ENCODE measurements at places on chromosomes 5 and 9.

DNA sequence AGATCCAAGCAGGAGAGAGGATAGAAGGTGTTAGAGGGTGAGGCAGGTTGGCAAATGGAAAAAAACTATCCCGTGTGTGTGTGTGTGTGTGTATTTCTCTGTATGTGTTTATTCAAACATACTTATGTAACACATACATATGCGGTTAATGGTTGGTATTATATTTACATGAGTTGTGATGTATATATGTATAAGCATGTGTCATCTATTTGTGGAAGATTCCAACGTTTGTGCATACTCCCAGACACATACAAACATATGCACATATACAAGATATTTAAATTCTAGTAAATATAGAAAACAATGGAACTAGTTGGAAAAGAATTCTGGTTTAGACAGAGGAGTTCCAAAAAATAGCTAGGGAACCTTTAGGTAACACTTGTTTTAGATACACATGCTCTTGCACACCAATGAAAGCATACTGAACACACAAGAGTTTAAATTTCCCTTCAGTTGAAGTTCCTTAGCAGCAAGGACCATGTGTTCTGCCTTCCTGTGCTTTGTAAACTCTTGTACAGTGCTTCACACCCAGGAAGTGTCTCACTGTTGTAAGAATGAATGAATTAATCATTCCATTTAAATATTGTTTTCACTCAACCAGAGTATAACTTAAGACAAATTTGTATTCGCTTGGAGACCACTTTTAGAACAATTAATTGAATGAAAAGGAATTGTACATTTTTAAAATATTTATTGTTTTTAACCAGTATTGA lies 257.8 kb downstream of the FER start:
- no peak for DNase-seq

- no peak for DNase-seq
Measured at GRCh38 chr9:37937366-37937765, 33.4 kb upstream of the SLC25A51 start.

GRCh38 chr5:132082329-132083023 lies 8.9 kb downstream of the CSF2 start:
- DNase-seq, result no peak

GRCh38 chr9:85994191-85994590 lies 53.2 kb downstream of the NAA35 start:
- no peak for DNase-seq

- no peak for DNase-seq
Measured at GRCh38 chr5:96384353-96384752, 48.7 kb downstream of the PCSK1 start.

DNA sequence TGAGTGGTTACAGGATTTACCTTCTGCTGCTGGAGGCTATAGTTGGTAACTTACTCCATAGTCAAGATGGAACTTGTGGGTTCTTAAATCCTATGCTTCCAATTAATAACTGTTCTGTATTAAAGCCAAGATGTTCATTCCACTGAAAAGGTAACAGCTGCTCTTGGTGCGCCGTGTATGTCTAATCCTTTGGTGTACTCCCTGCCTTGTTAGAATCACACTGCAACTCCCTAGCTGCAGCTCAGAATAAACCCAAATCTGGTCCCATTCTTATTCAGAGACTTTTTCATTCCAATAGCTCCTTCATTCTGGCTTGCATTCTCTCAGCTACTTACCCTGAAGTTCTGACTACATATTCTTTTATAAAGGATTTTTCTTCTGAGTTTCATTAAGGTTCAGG lies 1355.5 kb downstream of the MAT2B start:
- DNase-seq, result no peak

- DNase-seq, result no peak
Measured at GRCh38 chr5:170278611-170279458, 18.7 kb downstream of the LCP2 start.

GRCh38 chr5:76755779-76756637 lies 40.1 kb downstream of the F2R start:
- no peak for DNase-seq

- DNase-seq, result no peak
Measured at GRCh38 chr5:141778683-141779082, 96.7 kb upstream of the ARAP3 start.

- DNase-seq, result no peak
Measured at GRCh38 chr9:112872019-112872418, 18.7 kb downstream of the SLC46A2 start.

DNA sequence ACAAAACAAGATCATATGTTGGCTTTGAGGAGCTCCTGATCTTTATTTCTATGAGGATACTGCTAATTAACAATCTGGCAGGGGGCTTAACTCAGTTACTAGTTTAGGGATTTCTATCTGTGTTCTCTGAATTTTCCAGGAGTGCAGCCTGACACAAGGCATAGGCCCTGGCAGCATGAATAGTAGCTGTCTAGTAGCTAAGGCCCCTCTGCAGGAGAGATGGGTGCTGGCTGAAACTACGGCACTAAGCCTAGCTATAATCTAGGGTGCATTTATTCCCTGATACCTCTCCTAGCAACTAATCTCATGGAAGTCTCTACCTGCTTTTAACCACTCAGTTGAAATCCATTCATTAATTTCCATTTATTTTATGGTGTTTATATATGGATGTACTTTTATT lies 268.2 kb downstream of the TMEM232 start:
- DNase-seq, result no peak

DNA sequence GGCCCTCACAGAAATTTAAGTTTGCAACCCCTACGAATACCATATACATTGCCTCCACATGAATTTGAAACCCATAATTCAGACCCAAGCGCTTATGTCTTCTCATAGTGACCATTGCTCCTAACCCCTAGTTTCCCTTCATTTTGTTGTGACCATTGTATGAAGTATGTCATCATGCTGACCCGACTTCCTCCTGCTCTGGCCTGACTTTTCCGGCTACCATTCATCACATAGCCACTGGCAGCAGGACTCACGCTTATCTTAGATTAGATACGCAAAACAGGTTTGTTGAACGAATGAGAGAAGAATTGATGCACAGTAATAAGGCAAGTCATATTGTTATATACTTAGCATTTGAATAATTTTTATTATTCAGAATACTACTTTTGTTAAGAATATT lies 345.4 kb downstream of the FBXL17 start:
- no peak for DNase-seq

GRCh38 chr5:33588654-33589372 lies 148.0 kb downstream of the TARS1 start:
- DNase-seq, result no peak

GRCh38 chr9:120846251-120846889 lies 3.6 kb upstream of the PSMD5 start:
- DNase-seq, result no peak

DNA sequence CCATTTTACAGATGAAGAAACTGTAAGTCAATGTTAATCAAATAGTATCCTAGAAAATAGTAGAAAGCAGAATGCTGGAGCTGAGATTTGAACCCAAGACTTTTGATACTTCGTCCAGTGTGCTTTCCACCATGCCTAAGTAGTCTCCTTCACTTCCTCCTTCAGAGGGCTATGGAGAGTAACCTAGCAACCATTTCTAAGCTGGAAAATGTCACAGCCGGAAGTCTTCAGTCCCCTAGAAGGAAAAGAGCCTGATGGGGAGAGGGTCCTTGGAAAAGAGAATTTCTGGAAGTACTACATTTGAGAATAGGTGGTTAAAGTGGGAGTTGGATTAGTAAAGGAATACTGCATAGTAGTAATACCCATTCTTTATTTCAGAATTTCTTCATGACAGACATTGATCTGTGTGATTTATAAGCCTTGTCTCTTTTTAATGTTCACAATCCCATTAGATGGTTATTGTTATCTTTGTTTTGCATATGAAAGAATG lies 32.7 kb downstream of the PCDHAC2 start:
- no peak for DNase-seq

- DNase-seq, result no peak
Measured at GRCh38 chr5:142293486-142293885, 31.3 kb downstream of the SPRY4 start.

DNA sequence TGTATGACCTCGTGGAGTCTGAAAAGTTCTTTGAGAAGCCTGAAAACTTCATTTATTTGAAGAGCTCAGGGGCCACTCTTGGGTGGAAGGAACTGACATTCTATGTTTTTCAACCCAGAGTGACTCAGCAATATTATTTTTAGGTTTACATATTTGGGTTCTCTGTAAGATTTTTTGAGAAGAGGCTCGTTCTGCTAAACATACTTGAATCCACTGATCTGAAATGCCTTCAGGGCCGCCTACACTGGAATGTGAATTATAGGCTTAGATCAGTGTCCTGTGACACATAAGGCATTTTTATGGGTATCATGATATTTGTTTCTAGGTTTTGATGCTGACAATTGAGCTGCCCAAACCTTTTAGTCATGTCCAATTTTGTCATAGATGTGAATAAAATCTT lies 86.2 kb downstream of the PSAT1 start:
- DNase-seq, result no peak

DNA sequence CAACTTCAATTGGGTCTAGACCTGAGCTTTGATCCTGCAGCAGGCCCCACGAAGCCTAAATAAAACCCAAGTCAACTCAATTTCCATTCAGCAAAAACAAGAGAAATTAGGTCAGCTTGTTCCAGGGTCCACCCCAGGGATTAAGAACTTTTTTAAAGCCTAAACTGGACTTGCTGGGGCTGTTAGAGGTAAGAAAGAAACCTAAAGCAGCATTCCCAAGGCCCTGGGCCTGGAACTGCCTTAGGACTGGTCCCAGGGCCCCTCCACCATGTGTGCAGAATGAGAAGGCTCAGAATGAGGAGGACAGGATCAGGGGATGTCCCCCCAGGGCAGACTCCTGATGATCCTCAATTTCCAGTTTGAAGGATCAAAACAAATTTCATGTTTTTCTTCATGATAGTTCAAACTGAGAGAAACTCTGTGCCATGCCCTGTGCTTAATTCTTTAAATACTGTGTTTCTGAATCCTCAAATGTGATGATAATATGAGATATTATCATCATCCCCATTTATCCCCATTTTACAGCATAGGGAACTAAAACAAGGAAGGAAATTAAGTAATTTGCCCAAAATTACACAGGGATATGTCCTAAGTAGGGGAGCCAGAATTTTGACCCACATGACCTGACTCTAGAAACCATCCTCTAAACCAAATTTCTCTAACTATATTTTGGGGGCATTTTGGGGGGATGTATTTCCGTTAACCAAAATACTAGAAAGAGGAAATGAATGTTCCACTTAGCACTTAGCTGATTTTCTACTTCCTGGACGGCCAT lies 64.5 kb downstream of the DENND1A start:
- no peak for DNase-seq

DNA sequence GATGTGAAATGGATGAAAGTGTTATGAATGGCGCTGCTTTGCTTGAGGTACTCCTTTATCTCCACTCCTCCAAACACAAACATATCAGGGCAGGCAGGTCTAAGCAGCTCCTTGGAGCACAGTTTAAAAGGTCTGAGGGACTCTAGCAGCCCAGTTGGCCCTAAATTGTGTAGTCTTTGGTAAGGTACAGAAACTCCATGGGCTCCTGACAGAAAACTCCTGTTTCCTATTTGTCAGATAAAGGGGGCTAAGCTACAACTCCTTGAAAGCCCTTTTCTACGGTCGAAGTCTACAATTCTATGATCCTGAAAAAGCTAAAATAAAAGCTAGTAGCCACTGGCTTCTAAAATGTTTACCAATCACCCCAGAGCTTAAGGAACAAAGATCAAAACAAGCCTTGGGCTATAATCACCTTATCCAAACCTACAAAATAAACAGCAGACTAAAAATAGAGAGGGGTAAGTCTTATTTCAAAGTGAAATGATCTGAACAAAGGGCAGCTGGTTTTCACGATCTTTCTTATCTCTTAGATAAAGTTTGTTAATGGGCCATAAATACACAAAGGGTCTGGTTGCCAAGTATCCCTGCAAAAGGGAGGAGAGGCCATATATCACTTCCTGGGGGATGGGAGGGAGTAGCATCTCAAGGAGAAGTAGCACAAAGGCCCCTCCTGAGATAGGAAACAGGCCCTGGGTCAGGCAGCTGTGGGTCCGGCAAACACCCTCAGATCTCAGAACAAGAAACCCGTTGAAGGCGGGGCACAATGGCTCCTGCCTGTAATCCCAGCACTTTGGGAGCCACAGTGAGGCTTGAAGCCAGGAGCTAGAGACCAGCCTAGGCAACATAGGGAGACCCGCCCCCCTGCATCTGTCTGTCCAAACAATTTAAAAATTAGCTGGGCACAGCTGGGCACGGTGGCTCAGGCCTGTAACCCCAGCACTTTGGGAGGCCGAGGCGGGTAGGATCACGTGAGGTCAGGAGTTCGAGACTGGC lies 28.3 kb upstream of the DENND4C start:
- no peak for DNase-seq

- no peak for DNase-seq
Measured at GRCh38 chr5:126094991-126095390, 328.2 kb upstream of the GRAMD2B start.

GRCh38 chr5:72427488-72428437 lies 79.4 kb downstream of the ZNF366 start:
- DNase-seq, result no peak

DNA sequence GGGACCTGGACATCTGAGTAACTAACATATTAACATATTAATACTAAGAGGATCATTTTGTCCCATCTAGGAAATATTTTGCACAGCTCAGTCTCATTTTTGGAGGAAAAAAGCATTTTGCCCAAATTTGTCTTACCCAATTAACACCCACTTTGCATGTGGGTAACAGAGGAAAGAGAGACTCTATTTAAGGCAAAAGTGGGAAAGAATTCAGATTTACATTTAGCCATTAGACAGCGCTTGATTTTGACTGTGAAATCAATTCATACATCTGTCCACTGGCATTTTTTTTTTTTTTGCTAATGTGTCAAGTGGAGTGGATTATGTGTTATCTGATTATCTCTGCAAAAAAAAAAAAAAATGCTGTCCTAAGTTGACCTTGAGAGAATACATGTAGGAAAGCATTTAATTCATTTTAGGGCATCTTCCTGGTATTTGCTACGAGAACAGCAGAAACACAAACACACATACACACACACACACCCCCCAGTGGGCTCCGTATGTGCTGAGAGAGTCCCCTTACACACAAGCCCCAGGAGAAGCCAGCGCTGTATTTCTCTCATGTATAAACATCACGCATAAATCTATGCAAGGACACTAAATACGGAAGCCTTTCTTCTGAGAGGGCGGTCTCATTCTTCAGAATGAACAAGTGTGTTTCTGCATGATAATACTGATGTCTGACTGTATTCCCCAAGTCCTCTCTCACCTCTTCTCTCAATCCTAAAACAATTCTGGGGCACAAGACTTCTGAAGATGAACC lies 202.0 kb upstream of the KLF9 start:
- no peak for DNase-seq

DNA sequence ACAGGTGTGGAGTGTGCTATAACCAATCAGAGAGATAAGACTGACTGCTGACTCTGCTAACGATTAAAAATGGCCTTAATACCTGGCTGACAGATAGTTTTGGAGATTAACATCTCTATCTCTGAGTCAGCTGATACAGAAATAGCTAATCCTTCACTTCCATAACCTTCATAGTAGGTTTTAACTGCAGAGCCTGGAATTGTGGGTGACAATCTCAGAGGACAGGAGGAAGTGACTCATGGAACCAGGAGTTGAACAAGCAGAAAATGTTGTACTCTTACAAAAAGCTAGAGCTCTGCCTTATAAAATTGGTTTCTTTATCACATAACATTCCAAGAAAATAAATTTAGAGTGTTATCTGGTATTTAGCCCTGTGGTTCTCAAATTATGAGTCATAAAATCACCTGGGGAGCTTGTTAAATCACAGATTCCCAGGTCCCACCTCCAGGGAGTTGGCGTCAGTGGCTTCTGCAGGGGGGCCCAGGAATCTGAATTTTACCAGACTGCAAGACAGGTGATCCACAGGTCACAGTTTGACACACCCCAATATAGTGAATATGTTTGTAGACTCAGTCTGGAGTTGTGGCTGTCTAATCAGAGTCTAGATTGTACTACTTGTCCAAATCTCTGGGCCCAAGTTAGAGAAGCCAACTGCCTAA lies 44.4 kb upstream of the AFAP1L1 start:
- no peak for DNase-seq

- DNase-seq, result no peak
Measured at GRCh38 chr9:126472198-126472947, 141.4 kb upstream of the LMX1B start.
